WERI-Rb-1 (cell line): ENCODE measurements at places on chromosomes 13 and 19.

GRCh38 chr13:84126671-84127171, 244.4 kb upstream of the SLITRK1 start:
- DNase-seq, result no peak

DNA sequence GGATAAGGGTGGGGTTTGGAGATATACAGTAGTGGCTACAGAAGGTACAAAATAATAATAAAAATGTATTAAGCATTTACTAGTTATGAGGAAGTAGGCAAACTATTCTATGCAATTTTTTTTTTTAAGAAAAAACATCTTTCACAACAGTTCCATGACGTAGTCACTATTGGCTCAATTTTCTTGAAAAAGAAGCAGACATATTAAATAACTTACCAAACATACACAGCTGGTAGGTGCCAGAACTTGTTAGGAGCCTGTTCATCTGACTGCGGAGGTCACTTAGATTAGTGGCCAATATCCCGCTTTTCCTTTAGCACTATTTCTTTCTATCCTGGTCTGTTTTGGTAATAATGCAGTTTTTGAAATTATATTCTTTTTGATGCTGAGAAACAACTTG, 593.5 kb downstream of the KCTD12 start:
- DNase-seq, result no peak

DNA sequence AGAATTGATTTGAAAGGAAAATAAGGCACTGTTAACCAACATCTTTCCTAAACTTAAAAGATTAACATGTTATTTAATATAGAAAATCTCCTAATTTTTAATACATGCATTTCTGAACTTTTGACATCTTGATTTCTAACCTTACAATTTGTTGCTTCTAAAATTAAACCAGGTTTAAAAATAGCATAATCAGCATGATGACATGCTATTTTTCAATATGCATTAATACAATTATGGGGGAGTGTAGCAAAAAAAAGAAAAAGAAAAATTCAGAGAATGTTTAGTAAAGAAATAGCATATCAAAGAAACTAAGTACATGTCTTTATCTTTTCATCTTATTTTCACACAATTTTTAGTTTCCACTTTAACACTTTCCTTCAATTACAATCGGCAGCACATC, 98.7 kb downstream of the PCDH9 start:
- DNase-seq, result no peak

DNA sequence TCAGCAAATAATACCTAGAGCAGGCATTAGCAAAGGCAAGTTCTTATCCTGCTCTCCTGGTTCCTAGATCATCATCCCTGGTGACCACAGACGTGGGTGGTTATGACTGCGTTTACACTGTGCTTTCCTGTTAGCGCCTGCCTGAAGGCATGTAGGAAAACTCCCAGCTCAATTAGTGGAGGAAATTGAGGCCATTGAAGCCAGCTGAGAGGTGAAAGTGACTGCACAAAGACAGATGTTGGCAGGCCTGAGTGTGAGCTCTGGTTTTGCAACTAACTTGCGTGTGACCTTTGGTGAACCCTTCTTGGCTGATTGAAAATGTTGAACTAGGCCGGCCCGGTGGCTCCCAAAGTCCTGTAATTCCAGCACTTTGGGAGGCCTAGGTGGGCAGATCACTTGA, 17.5 kb upstream of the NWD1 start:
- no peak for DNase-seq

GRCh38 chr13:20340136-20340758, 108.1 kb upstream of the GJB6 start:
- no peak for DNase-seq
